ENCODE measurements at places on chromosomes 12 and 14.

DNA sequence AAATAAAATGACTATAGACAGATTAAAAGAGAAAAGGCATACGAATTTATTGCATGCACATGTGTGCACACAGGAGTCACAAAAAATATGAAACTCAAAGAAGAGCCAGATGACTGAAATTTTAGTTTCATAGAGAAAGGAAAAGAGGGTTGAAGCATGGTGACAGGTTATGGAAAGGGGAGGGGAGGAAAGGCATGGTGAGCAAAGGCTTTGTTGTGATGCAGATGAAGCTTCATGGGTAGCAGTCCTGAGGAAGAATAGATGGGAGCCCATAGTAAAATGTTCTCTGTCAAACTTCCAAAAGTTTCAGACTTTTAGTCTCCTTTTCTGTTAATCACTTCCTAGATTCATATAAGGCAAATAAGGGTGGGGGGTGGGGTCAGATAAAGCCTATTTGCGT is 612.7 kb upstream of the ATP2B1 start:
- no peak for DNase-seq

- no peak for DNase-seq
Measured at GRCh38 chr14:55581342-55581771, 1.4 kb downstream of the KTN1 start.

GRCh38 chr14:50127802-50128201 is 11.4 kb upstream of the VCPKMT start:
- DNase-seq = no peak

GRCh38 chr14:31357279-31357678 is 63.1 kb downstream of the HEATR5A start:
- no peak for DNase-seq

GRCh38 chr14:64671591-64671990 is 32.6 kb upstream of the PLEKHG3 start:
- no peak for DNase-seq

DNA sequence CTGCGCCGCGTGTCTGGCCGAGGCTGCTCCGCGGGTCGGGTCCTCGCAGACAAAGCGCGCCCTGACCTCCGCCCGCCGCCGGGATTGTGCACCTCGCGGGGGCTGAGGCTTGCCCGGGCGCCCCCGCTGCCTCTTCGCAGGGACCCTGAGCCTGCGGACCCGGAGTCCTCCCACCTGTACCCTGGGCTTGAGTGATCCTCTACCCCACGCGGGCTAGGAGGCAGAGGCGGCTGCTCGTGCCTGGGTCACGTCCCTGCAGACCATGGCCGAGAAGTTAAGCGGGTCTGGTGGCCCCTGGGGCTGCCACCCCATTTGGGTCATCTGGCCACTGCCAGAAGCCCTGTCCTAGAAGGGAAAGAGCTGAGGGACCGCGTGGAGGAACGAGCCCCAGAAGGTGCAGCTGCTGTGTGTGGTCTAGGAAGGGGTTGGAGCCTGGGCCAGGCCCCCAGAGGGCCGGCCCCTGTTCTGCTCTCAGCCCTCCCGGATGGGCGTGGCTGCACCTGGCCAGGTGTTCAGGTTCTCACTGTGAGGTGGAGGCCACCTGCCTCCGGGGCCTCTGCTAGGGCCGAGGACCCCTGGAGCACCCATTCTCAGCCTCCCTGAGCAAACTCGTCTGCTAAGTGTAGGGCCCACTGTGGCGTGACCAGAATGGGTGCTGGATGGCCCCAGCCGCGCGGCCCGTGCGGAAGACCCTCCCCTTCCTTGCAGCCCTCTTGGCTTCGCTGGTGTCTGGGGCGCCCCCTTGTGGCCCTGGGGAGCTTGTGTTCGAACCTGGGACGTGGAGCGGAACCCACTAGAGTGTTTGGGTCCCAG is 49.6 kb downstream of the LRCOL1 start:
- DNase-seq = no peak

DNA sequence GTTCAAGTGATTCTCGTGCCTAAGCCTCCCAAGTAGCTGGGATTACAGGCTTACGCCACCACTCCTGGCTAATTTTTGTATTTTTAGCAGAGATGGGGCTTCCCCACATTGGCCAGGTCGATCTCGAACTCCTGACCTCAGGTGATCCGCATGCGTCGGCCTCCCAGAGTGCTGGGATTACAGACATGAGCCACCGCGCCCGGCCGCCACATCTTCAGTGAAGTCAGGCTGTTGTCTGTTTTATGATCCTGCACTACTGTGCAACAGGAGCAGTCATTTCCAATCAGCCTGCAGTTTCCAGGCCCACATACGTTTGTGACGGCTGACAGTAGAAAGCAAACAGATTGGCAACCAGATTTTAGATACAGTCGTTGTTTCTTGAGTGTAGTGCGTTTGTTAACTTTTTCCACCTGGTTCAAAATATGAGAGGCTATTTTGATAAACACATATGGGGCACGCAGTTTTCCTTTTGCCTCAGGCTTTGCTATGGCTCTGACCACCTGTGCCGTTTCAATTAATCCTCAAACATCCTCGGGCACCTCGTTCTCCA is 74.8 kb downstream of the LGMN start:
- no peak for DNase-seq
